H1 (cell line): ENCODE measurements at places on chromosomes 3 and 15.

- no peak for DNase-seq
Observed at GRCh38 chr3:108125153-108125543, 34.3 kb upstream of the CD47 start.

DNA sequence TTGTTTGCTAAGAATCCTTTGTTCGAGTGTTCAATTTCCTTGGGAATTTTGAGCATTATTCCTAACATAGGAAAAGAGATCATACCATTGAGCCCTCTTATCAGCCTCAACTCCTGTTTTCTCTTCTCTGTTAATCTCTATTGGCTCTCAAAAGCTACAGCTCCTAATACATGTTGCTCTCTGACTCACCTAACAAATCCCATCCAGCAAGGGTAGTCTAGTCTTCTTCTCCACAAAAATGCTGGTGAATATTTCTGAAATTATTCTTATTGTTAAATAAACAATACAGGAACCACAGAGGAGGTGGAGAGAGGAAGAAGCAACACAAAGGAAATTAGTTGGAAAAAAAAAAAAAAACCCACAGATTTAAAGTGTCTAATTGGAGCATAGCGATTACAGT lies 325.8 kb upstream of the NAALADL2 start:
- no peak for DNase-seq

- DNase-seq: no peak
Observed at GRCh38 chr3:139574026-139574947, 34.7 kb upstream of the RBP1 start.

DNA sequence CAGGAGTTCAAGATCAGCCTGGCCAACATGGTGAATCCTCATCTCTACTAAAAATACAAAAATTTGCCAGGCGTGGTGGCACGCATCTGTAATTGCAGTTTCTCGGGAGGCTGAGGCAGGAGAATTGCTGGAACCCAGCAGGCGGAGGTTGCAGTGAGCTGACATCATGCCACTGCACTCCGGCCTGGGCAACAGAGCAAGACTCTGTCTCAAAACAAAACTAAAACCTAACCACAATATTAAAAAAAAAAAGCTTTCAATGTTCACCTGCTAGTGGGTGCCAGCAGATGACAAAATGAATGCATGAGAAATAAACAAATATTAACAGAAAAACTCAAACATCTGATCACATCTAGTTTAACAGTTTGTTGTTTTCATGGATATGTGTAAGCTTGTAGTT lies 9.0 kb downstream of the SLC24A1 start:
- DNase-seq: no peak

- no peak for DNase-seq
Observed at GRCh38 chr15:77581896-77582569, 50.7 kb downstream of the LINGO1 start.

GRCh38 chr15:72082176-72082575 lies 35.8 kb downstream of the MYO9A start:
- DNase-seq: no peak

- no peak for DNase-seq
Observed at GRCh38 chr3:182241766-182242488, 530.2 kb downstream of the SOX2 start.

DNA sequence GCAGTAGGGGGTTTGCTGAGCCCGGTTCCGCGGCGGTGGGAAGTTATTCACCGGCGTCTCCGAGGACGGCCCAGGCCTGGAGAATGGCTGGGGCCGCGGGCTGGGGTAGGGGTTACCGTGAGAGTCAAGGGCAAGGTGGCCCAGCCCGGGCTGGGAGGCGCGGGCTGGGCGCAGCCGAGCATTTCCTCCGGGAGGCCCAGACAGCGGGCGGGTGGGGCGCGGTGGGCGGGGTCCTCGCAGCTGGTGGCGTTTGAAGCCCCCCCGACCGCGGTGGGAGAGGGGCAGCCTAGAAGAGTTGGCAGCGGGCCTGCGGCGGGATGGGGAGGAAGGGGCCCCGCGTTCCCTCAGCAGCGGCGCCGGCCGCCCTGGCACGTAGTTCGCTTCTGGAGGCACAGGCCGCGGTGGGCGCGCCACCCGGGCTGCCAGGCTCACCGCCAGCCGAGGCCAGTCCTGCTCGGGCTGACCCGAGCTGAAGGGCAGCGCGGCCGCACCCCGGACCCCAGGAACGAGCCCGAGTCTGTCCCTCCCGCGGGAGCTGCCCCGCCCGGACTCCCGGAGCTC lies 960 bp upstream of the KLF13 start:
- DNase-seq: no peak

GRCh38 chr3:158953131-158953530 lies 151.3 kb downstream of the MFSD1 start:
- no peak for DNase-seq

GRCh38 chr3:139309061-139309591 lies 34.7 kb upstream of the MRPS22 start:
- DNase-seq: no peak

GRCh38 chr15:24696842-24697241 lies 21.3 kb downstream of the NPAP1 start:
- no peak for DNase-seq

- DNase-seq: no peak
Observed at GRCh38 chr3:139945942-139946341, 11.0 kb downstream of the CLSTN2 start.

GRCh38 chr3:96755519-96755918 lies 58.9 kb upstream of the EPHA6 start:
- DNase-seq: no peak

DNA sequence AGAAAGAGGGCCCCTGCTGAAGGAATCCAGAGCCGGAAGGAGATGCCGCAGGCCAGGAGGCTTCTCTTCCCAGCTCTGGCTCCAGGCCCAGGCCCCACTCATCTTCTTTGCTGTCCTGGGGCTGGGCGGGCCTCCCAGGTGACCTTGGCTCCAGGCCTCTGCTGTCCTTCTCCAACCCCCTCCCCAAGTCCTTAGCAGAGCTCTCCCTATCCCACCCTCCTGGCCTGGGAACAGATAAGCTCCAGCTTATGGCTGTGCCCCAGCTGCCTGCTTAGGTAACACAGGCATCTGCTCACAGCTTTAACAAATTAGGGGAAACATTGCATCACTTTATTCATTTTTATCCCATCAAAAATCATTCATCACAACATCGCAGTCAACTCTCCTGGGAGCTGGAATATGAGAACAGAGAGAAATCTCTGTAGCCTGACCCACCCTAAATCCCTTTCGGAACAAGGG lies 86.9 kb downstream of the SEMA5B start:
- no peak for DNase-seq

DNA sequence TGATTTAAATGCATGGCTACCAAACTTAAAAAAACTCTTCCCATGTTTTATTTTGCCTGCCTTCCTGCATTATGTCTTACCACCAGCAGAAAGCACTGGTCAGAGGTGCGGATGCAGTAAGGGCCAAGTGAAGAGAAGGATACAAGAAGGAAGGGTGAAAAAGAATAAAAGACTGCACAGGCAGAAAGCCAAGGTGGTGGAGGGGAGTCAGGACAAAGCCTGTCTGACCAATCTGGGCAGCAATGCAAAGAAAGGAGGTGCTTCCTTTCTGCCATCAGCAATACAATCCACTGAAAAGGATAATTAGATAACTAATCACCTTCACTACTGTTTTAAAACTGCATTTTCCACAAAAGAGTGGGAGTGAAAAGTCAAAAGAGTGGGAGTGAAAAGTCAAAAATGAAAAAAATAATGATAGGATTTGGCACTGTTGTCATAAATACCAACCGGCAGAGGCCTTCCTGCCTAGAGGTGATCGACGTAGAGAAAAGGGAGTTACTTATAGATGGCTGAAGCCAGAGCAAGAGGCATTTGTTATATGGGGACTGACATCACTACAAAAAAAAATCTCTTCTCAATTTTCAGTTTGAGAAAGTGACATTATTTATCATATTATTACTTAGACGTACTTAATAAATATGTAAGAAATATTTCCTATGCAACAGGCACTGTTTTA lies 385.3 kb downstream of the TBC1D5 start:
- DNase-seq: no peak

DNA sequence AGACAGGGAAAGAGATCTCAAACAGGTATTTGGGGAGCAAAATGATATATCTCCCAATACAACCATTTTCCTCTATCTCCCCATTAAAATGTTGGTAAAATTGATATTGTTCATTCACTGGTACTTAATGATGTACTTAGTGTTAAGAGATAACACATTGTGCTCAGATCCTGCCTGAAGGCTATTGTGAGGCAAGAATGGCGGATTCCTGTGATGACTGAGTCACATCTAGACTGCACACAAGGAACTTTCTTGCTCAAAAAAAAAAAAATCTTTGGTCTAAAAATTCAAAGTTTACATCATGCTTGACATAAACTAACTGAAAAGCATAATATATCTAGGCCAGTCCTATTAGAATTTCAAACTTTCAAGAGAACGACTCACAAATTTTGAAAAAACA lies 171.1 kb upstream of the TTC14 start:
- no peak for DNase-seq

DNA sequence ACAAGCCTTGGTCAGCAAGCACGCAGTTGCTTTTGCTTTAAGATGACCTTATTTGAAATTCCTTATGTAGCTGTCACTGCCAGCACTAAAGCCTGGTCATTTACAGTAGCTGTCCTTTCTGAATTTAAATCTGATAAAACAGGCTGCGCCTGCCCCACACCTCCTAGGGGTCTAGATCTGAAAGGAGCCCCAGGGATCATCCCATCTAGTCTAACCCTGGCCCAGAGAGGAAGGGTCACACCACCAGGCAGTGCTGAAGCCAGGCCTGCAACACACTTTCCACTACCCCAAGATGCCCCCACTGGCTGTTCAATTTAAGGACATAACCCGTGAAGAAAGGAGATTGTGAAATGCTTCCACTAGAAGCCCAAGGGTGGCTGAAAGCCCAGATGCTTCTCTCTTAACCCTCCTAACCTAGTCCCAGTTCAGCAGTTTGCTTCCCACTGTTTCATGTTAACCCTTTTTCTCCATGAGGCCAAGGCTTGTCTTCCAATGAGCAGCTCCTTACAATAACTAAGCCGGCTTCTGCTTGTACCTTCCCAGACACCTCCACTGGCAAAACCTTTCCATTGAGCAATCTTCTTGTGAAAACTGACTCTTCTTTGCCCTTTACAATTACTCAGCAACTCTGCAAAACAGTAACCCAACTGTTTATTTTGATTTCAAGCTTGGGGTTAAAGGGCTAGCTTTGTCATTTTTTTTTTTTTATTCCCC lies 198.9 kb upstream of the LPP start:
- DNase-seq: no peak

DNA sequence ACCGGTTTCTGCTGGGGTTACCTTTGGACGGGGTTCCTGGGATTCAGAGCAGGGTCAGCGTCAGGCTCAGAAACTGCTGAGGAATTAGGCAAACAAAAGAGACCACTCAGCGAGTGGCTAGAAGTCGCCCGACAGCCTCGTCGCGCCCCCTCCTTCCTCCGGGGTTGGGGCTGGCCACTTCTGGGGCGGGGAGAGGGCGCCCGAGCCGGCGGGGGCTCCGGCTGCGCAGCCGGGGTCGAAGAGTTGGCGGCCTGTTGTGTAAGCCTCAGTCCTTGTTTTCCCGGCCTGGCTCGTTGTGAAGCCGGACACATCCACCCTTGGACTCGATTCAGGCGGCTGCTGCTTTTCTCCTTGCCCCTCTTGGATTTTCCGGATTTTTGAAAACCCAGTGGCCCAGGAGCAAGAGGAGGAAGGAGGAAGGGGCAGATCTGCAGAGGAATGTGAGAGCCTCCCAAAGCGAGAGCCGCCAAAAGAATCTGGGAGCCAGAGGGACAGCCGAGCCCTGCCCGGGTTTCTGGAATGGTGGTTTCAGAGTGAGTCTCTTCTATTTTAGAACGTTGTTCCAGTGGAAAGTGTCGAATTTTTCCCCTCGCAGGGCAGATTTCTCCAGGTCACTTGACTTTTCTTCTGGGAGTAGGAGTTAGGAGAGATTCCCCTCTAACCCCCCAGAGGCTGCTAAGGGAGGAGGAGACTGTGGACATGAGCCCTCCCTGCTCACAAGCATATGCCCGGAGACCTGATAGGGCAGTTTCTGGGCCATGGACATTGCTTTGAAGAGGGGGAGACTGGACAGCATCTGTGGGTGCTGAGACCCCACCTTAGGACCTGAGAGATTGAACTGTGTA lies 666 bp downstream of the SNX33 start:
- DNase-seq: no peak

DNA sequence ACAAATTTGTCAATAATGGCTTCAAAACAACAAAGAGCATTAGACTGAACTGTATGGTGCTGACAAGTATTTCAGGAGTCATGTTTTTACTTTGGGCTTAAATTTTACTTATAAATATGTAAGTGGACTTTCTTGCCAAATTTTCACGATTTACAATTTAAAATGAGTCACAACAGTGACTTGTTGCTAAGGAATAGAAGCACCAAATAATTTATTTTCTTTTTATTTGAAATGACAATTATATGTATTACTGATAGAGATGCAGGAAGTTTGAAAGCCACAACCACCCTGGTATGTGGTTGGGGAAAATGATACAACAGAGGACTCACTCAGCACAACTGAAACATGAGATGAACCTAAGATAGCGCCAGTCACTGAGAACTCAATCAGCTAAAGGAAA lies 90.3 kb downstream of the FMN1 start:
- no peak for DNase-seq

DNA sequence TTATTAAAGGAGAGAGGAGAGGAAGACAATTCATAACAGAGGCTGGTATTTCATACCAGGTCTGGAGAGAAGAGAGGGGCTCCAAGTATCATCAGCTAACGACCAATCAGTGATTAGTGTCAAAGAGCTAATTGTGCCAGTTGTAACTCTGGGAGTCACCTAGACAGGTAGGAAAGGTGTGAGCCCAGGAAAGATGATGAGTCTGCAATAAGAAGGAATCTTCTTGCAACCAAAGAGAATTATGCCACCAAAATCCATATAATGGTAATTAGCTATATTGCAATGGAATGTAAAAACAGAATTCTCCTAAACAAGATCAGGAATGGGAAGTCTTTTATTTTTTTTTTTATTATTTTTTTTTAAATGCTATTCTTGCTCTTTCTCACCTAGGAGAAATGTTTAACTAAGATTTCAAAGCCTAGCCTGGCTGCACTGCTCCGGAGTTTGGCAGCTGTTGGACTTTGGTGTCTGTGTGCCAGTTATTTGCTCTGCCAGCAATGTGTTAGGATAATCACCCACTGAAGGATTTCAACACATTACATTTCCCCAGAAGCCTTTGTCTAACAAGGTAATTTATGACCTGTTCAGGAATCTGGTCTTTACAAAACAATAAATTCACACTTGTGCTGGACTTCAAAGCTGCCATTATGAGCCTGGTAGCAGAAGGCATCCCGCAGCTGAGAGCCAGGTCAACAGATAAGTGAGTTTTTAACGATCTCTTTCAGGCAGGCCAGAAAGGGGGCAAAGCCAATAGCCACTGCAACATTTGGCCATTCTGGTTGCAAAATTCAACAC lies 89.4 kb downstream of the FOXB1 start:
- no peak for DNase-seq

DNA sequence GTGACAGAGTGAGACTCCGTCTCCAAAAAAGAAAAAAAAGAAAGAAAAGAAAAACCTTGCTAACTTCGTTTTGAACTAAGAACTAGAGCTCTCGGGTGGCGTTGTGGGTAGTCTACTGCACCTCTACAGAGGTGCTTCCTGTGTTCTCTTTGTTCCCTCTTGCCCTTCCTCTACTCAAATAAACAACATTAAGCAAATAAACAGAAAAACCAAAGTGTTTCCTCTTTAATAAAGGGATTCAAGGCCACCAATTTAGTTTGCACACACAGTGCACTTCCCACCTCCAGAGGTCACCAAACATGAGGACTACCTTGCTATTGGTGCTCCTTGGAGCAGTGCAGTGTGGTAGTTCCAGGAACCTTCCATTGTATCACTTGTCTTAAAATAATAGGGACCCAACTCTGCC lies 354.2 kb upstream of the TBL1XR1 start:
- DNase-seq: no peak
